ENCODE measurements at places on chromosomes 1 and 21.

GRCh38 chr21:32712043-32712442 is 15.8 kb downstream of the SYNJ1 start:
- peak; percentile 20 for DNase-seq

- DNase-seq, result no peak
Measured at GRCh38 chr1:161792740-161793139, 26.6 kb downstream of the ATF6 start.

DNA sequence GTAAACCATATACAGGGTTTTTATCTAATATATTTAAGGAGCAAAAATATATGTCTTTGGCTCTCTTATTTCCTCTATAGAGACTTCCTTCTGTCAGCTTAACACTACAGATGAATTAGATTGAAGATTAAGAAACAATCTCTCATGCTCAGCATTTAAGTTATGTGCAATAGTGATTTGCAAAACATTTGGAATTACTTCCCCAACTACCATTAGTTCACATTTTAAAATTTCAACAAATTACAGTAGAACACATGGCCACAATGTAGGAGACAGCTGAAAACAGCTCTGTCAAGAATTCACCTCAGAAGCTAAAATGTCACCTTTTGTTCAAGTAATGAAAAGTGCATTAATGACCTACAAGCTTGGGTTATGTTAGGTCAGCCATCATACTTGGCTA is 177.9 kb downstream of the EIF4G3 start:
- DNase-seq, result no peak

GRCh38 chr1:10074059-10074851 is 41.5 kb downstream of the UBE4B start:
- peak; percentile 15 for DNase-seq

- no peak for DNase-seq
Measured at GRCh38 chr1:78165816-78166215, 120.0 kb downstream of the GIPC2 start.

GRCh38 chr1:7534061-7534825 is 236.9 kb upstream of the VAMP3 start:
- DNase-seq, result no peak

DNA sequence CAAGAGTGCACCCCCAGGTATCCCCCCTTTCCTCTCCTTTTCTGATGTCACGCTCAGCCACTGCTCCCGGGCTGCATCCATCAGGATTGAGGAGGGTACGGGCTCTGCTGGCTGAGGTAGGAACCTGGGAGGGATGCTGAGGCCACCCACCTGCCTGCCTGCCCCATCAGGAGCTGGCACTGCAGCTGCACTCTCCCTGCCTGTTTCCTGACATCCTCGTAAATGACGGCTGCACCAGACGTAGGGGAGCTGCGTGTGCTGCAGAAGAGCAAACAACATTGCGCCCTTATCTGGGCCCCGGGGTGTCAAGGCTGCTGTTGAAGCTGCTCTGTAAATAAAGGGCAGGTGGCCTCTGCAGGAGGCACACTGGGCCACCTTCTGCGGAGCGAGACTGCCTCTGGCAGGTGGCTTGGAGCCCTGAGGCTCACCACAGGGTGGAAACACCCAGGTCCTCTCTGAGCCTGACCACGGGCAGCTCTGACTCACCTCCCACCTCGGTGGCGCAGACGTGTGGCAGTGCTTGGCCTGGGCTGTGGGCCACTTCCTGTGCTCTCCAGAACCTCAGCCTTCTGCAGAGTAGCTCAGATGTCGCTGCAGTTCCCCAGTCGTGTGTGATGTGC is 30.9 kb downstream of the SNAP47 start:
- peak; percentile 82 for DNase-seq

- DNase-seq, result no peak
Measured at GRCh38 chr1:170273291-170274130, 127.8 kb downstream of the NTMT2 start.

DNA sequence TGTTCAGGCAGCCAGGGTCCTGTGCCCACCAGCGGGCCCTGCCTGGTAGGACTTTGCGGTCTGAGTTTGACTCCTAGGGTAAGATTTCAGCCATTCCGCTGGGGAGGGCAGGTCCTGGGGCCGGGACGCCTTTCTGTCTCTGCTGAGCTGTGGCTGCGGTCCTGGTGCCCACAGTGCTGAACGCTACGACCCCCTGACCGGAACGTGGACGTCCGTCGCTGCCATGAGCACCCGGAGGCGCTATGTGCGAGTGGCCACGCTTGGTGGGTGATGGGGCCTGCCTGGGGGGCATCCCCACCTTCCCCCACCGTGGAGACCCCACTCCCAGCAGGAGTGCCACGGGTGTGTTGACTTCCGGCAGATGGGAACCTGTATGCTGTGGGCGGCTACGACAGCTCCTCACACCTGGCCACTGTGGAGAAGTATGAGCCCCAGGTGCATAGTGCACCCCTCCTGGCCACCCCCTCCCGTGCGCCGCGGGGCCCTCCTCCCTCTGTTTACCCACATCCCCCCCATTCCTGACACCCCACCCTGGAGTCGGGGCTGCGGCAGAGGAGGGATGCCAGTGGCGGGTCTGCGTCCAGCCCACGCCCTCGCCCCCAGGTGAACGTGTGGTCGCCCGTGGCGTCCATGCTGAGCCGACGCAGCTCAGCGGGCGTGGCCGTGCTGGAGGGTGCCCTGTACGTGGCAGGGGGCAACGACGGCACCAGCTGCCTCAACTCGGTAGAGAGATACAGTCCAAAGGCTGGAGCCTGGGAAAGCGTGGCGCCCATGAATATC is 2.3 kb upstream of the PLEKHN1 start:
- no peak for DNase-seq

DNA sequence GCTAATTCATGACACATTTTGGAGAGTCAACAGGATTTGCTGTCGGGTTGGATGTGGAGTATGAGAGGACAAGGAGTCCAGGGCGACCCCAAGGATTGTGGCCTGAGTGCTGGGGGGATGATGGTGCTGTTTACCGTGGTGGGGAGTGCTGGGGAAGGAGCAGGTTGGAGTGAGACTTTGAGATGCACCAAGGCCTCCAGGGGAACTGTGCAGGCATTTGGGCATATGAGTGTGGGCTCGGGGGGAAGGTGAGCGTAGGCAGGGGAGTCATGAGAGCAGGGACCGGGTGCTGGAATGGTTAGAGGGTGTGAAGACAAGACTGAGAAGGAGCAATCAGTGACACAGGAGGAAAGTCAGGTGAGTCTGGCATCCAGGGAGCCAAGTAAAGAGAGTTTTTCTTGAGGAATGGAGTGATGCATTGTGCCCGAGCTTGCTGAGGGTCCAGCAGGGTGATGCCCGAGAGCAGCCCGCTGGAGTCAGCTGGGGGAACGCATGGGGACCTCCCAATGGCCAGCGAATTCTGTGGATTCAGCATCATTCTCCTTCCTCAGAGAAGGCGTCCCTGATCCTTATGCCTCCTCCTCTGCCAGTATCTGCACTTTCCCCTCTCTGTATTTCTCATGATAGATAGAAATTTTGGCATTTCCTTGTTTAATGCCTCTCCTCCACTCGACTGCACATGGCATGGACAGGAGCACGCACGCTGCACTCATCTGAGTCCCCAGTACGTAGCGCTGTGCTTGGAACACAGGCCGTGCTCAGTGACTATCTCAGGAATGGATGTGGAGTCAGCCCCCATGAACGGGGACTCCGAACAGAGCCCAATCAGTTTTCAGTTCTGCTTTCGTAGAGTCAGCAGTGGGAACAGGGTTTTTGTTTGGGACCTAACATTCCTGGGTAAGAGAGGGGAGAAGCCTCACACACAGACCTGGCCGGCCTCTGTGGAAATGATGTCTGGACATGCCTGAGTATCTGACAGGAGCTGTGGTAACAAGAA is 52.1 kb upstream of the ETV3 start:
- DNase-seq, result no peak

- no peak for DNase-seq
Measured at GRCh38 chr1:84406346-84406861, 8.1 kb downstream of the DNASE2B start.

DNA sequence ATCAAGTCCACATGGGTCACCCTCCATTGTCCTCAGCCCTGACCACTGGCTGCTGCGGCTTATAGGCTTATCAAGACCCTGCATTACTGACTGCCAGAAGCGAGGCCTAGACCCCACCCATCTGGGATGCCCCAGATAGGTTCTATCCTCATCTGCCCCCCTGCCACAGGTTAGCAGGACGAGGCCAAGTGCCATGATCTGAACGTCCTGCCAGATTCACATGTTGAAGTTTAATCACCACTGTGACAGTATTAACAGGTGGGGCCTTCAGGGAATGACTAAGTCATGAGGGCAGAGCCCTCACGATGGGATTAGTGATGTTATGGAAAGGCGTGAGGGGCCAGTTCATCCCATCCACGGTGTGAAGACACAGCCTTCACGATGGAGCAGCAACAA is 6.2 kb upstream of the CPLANE2 start:
- DNase-seq, result no peak

- no peak for DNase-seq
Measured at GRCh38 chr21:42125571-42126544, 54.7 kb downstream of the UMODL1 start.

DNA sequence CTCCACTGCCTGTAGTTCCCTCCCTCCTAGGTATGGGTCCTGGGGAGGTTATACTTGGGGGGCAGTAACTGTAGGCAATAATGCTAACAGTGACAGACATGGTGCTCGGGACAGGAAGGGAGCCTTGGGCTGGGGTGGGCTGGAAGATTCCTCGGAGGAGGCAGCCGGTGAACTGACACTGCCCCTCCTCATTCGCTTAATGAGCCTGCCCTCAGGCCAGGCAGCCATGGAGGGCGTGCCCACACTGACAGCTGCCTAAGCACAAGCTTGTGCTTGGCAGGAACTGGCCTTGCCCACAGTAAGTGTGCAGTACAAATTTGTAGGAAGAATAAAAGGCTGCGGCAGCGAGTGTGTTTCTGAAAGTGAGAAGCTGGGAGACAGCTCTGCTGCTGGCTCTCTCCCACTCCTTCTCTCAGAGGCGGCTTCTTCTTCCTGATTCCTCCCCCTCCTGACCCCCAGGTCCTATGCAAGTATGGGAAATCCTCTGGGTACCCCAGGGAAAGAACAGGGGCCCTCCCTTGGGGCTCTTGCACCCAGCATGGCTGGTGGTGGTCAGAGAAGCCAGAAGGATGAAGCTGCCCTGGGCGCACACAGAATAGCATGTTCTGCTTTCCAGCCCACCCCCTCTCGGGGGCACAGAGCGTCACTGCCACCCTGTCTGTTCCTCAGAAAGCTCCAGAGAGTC is 23.6 kb downstream of the OPTC start:
- no peak for DNase-seq

- no peak for DNase-seq
Measured at GRCh38 chr1:234125283-234125682, 220.8 kb downstream of the SLC35F3 start.

DNA sequence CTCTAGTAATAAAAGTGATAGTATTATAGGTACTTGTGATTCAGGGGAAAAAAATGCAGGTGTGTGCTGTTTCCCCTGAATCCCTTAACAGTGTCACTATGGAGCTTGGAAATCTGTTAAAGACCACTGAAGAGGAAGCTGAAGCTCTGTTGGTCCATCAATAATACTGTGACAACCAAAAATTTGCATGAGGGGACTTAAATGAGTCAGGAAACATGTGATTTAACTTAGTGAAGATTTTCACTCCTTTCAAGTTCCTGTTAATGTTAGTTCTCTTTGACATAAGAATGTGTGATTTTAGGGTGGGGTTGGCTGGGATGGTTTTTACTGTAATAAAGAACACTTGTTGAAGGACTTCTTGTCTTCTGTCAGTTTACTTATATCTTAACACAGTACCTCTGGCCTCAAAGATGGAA is 32.0 kb downstream of the VANGL2 start:
- peak; percentile 71 for DNase-seq

- DNase-seq, result no peak
Measured at GRCh38 chr1:95512925-95513324, 278.9 kb downstream of the RWDD3 start.

DNA sequence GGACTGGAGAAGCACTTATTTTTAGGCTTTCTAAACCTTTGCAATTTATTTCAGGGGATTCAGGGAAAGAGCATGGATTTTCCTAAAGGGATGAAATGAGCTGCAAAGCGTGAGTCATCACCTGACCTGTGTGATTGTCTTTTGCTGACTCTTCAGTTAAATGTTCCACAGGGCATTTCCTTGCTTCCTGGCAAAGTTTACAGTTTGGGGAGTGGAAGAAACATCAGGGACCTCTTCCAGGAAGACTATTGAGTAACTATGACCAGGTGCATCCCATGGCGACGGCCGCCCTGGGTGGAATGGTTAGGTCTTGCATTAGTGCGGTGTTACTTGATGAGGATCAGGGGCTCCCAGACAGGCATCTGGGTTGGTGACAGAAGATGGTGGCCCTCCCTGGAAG is 79.5 kb upstream of the SIPA1L2 start:
- DNase-seq, result no peak

DNA sequence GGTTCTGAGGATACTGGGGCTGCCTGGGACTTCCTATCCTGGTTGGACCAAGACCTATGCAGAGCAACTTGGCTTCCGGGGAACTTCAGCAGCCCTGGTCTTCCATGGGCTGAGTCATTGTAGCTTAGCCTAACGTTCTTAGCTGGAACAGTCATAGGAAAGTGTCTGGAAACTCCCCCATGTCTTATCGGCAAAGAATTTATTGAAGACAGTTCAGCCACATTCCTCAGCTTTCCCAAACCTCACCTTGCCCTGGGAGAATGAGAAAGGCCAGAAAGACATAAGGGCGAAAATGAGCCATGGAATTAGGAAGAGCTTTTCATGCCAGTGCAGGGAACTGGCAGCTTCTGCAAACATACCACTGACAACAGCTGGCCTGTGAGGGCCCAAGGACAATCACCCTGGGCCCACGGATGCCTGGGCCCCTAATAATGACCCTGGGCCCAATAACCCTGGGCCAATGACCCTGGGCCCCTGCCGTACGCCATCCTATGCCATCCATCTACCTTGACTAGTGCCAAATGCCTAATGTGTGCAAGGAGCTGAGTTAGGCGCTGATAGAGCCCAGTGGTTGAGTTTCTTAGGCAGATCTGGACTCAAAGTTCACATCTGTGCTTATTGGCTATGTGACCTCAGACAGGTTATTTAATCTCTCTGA is 114.4 kb upstream of the GADD45A start:
- no peak for DNase-seq

DNA sequence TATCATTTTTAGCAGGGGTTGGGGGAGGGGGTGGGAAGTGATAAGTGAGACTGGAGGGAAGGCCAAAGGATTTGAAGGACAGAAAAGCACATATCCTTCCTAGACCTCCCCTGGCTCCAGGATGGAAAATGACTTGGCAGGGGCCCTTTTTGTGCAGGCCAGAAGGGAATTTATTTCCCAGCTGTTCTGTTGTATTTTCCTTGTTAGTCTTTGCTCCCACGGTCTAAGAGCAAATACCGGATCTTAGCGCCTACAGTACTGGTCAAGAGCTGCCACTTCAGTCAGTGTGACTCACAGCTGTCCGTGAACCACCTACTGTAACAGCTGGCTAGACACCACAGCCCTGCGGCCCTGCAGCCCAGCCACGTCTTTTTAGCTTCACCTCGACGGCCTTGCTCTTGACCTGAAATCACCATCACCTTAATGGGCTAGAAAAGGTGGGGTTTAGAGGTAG is 51.0 kb upstream of the ERRFI1 start:
- no peak for DNase-seq

GRCh38 chr1:30110846-30111245 is 612.5 kb downstream of the MATN1 start:
- no peak for DNase-seq
